CD4-positive, alpha-beta T cell treated with Interleukin-6 for 4 hours (primary cell): ENCODE measurements at places on chromosomes 4 and X.

DNA sequence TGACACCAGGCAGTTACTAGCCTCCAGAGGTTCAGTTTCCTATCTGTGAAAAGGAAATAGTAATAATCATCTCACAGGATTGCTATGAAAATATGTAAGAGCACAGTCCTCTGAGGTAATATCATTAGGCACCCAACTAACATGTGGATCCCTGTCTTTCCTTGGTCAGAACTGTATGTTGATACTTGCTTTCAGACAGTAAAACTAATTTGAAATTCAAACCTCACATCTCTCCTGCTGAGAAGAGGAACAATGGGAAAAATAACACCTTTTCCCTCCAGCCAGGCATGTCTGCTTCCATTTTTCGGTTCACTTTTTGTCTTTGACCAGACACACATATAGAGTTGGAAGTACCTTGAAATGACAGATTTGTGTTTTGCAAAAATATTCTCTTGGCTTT is 262.7 kb downstream of the IL15 start:
- DNase-seq, result no peak

DNA sequence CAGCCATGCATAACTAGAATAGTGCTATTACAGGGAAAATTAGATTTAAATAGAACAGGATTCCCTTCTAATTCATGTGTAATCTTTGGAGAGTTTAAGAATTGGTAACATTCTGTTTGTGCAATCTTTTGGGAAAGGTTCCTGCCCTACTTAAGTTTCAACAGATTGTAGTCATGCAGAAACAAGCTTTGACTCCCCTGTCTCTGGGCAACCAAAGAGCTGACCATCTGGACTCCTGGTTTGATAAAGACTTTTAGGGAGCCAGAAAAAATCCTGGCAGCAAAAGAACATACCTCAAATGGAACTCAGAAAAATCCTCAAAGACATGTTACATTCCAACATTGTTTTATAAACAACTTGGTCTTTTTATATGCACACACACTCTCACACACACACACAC is 191.1 kb upstream of the NEIL3 start:
- DNase-seq, result no peak

DNA sequence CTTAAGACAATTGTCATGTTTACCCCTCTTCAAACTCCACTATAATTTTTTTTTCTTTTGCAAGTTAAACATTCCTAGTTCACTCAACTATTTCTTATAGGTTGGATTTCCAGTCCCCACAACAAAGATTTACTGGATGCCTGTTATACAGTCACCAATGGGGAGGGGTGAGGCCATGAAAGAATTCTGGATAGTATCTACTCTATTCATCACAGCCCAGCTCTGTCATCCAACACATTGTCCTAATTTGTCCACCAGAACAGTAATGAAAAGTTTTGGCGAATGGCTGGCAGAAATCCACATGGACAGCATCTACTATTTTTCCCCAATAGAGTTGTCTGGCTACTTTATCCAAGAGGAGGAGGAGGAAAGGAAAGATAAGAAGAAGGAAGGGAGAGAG is 192.7 kb upstream of the S100G start:
- DNase-seq, result no peak

GRCh38 chr4:111943796-111944203 is 201.5 kb upstream of the FAM241A start:
- DNase-seq, result no peak

DNA sequence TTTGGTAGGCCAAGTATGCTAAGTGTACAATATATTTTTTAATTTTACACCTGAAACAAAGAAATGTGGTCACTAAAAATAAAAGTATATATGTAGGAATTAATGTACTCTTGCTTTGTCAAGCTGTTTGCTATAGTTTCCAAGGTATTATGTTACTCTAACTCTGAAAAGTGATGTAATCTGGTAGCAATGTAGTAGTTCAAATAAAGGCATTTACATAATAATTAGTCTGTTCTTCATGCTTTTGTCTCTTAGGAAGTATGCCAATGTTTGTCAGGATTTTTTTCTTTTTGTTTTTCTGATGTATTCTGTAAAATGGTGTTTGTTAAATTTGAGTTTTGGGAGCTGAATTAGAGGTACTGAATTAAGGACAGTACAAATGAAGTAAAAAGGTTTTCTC is 89.5 kb downstream of the PLS3 start:
- DNase-seq, result no peak

GRCh38 chrX:123917069-123917468 is 44.4 kb upstream of the STAG2 start:
- no peak for DNase-seq
